ENCODE measurements at places on chromosomes 3 and 15. TPM values are rescaled to one million over a fixed set of nuclear protein-coding genes. Genes with fewer than 3 reads are reported as not detected.

Gene ISL2
- total RNA-seq = 0.15 TPM

Gene B3GALNT1
- 0.56 TPM for total RNA-seq

Gene ACP3
- total RNA-seq = not detected

Gene ATP8B4
- total RNA-seq = 4.2 TPM

Gene GRAMD1C
- 1.2 TPM for total RNA-seq

Gene ITIH4
- 6.3 TPM for total RNA-seq

Gene TM4SF18
- total RNA-seq = not detected

GRCh38 chr3:59992578-59992977 is 942.8 kb upstream of the CFAP20DC start:
- peak; percentile 37 for DNase-seq

GRCh38 chr15:101063891-101064794 is 145.0 kb downstream of the LRRK1 start:
- DNase-seq = no peak

GRCh38 chr15:52808996-52809395 is 18.9 kb upstream of the ONECUT1 start:
- no peak for DNase-seq

GRCh38 chr3:184591789-184592188 is 30.2 kb downstream of the EPHB3 start:
- no peak for DNase-seq

DNA sequence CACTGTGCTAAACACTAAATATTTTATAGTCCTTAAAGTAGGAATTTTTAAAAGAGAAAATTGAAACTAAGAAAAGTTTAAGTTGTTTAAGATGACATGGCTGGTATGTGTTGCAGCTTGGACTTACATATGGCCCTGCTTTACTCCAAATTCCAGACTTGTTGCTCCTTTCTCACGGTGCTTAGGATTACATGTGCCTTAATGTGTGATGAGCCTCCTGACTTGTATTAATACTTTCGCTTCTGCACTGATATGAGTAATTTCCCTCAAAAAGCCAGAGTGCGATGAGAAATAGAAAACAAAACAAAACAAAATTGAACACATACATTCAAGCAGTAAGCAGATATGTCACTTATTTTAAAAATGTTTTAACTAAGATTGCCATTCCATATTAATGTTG is 250.2 kb downstream of the VGLL3 start:
- DNase-seq = no peak

GRCh38 chr3:52054661-52055511 is 1.5 kb downstream of the DUSP7 start:
- peak; percentile 39 for DNase-seq

DNA sequence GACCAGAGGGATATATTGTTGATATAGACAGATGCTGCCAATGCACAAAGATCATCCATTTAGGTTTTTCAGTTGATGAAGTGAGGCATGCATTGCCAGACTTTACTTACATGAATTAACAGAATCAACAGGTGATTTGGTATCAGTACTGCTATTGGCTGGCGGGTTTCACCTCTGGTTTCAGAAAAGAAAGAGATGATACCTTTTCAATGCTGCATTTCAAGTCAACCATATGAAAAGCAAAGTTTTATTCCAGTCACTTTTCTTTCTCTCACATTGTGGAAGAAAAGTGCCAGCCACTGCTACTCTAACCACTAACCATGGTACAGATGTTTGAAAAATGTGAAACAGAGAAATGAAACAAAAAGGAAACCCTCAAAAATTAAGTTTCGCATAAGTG is 289.1 kb downstream of the TIGIT start:
- peak; percentile 28 for DNase-seq

- DNase-seq = peak; percentile 36
Observed at GRCh38 chr3:124373524-124373923, 356.7 kb upstream of the UMPS start.

DNA sequence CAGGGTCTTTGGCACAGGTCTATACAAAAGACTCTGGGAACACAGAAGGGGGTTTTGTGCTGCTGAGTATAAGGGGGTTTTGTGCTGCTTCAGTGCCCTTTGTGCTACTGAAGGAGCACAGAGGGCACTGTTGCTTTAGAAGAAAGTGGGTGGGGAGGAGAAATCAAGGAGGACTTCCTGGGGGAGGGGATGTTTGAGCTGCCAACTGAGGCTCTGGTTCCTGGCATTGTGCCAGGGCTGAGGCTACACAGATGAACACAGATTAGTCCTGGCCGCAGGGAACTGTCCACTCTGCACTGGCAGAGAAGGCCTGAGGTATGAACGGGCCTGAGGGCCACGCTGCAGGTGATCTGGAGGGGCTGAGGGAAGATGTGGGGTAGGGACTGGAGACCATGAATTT is 32.2 kb upstream of the SEC13 start:
- no peak for DNase-seq

Data from activated CD4-positive, alpha-beta memory T cell treated with anti-CD3 and anti-CD28 coated beads for 36 hours (primary cell).